ENCODE measurements at places on chromosomes 5 and 9.

DNA sequence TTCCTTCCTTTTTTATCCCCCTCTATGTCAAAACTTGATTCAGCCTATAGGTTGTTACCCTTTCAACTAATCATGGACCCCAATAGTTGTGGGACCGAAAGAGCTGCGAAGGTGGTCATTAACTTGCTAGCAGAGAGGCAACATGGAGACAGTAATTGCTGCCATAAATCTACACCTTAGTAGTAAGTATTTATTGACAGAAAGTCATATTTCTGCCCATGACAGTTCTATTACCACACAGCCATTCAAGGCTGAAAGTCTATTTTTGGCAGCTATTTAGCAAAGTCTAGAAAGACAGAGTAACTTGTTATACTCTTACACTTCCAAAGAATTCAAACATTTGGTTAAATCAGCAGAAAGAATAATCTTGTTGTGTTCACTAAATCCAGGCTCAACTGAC, 236.2 kb downstream of the PRELID2 start:
- DNase-seq = no peak

DNA sequence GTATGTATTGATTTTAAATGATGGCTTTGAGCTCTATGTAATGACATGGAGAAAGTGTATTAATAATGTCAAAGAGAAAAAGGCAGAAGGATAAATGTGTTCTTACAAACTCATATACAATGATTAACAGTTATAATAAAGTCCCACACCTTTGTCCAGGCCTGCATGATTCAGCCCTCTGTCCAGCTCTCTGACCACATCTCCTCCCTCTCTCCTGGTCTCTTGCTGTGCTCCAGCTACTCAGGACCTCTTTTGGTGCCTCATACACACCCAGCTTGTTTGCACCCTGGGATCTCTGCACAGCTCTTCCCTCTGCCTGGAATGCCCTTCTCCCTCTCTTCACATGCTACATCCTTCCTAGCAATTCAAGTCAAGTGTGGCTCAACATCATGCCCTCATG, 37.5 kb upstream of the DMRT1 start:
- no peak for DNase-seq

GRCh38 chr5:112983363-112983762, 6.8 kb downstream of the DCP2 start:
- no peak for DNase-seq

- no peak for DNase-seq
Observed at GRCh38 chr5:196350-196749, 5.1 kb downstream of the LRRC14B start.

GRCh38 chr5:170232786-170233185, at the start of gene C5orf58:
TSS of gene C5orf58 (plus strand) at chr5:170232985. CDS start at chr5:170234977, 1,992 bp downstream.
- no peak for DNase-seq

- DNase-seq = no peak
Observed at GRCh38 chr5:29662876-29663275, 1530.6 kb upstream of the CDH6 start.
